ENCODE measurements at places on chromosomes 7 and 10.

GRCh38 chr10:78765726-78766335 is 302.9 kb upstream of the ZMIZ1 start:
- DNase-seq: no peak

- peak; percentile 44 for DNase-seq
Measured at GRCh38 chr10:114103284-114103683, 59.6 kb downstream of the ADRB1 start.

DNA sequence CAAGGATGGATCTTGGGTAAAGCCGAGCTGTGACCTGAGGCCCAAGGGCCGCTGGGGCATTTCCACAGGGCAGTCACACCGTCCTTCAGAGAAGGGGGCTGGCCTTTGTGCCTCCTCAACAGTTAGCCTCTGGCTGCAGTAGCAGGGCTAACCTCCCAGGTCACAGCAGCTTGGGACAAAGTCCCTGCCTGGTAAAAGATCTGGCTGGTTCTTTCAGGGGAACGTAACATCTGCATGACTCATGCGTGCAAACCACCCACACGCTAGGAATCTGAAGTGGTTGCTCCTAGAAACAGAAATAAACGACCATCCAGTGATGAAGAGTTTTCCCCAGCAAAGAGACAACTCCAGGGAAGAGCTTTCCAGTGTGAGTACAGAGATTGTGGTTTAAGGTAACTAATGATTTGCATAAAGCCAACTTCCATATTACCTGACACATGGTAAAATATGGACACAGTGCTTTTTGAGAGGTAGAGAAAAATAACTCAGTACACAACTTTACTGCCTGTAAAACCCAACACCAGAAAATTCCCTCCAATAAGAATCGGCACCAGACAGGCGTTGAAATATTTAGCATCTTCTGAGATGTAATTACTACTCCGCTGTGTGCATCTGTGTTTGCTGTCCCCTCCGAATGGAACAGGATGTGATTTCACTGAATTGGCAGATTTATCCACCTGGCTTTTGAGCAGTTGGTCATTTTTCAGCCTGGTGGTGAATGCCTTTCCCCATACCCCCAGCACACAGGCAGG is 84.9 kb upstream of the ADRB1 start:
- no peak for DNase-seq

DNA sequence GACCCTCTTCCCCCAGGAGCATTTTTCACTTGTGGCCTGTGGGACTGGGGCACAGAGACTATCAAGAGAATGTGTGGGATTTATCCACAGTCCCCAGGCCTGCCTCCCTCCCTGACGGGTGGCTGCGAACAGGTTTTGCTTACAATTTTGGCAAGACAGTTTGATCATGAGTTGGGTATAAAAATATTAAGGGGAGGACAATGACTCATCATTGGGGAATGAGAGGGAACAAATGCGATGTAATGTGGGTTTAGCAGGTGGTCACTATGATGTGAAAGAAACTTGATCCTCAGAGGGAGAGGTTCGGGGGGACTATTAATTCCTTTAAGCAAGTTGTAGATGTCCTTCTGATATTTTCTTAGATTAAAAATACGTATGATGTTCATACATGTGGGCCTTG is 52.2 kb downstream of the EMX2 start:
- DNase-seq: no peak

DNA sequence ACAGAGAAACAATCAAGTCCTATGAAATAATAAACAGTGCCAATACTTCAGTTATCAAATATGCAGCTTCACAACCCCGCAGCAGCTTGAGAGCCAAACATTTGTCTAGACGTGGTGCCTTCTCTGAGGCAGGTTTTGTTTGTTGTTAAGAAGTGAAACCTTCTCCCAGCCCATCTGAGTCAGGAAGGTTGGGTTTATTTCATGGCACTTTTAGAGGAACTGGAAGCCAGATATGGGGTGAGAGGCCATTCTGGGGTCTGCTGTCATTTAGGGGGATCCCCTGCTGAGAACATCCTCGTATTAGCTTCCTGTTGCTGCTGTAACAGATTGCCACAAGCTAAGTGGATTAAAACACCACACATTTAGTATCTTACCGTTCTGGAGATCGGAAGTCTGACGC is 113.6 kb downstream of the GRK5 start:
- no peak for DNase-seq

DNA sequence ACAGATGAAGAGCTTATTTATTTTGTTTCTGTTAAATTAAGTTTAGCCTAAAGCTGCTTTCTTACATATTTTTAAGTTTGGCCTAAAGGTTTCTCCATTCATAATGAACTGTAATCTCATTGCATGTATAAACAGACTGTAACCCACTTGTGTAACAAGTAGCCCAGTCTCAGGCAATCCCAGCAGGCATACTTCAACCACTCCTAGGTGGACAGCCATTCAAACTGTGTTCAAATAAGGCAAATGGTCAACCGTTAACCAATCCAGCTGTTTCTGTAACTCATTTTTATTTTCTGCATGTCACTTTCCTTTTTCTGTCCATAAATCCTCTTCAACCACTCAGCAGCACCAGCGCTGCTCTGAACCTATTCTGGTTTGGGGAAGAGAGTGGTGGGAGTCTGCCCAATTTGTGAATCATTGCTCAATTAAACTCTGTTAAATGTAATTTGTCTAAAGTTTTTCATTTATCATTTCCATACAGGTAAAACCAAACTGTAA is 35.9 kb downstream of the PHYHIPL start:
- DNase-seq: no peak

- no peak for DNase-seq
Measured at GRCh38 chr7:156614434-156615264, 25.9 kb upstream of the RNF32 start.

DNA sequence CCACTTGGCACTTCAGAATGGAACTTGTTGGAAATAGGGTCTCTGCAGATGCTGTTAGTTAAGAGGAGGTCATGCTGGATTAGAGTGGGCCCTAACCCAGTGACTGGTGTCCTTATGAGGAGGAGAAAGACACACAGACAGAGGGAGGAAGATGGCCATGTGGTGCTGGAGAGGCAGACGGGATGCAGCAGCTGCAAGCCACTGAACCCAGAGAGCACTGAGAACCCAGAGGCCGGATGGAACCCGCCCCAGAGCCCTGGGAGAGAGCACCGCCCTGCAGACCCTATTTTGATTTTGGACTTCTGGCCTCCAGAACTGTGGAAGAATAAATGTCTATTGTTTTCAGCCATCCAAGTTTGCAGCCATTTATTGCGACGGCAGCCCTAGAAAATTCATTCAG is 58.0 kb upstream of the EBF3 start:
- DNase-seq: no peak

DNA sequence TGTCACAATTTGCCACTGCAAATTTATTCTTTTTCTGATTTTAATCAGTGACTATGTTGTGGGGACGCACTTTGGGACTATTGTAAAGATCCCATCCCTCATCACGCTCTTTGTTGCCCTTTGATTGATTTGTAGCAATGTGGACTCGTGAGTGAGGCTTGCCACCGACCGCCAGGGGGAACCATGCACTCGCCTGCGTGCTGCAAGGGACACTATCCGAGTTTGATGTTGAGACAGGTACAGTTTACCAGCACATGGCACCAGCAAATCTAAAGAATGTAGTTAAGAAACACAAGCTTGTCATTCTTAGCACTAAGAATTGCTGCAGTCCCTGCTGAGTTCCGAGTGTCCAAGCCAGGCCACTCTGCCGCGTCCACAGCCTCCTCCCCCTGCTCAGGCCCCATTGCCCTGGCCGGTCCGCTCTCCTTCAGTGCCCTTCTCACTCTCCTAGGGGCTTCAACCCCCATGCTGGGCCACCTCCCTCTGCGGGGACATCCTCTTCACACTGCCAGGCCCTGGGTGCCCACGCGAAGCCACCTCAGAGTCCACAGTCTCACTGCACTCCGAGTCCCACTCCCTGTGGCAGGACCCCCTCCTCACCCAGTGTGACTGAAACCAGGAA is 2.0 kb upstream of the SFTPA2 start:
- DNase-seq: peak; percentile 59

GRCh38 chr10:44281089-44281613 is 103.7 kb downstream of the CXCL12 start:
- DNase-seq: no peak

DNA sequence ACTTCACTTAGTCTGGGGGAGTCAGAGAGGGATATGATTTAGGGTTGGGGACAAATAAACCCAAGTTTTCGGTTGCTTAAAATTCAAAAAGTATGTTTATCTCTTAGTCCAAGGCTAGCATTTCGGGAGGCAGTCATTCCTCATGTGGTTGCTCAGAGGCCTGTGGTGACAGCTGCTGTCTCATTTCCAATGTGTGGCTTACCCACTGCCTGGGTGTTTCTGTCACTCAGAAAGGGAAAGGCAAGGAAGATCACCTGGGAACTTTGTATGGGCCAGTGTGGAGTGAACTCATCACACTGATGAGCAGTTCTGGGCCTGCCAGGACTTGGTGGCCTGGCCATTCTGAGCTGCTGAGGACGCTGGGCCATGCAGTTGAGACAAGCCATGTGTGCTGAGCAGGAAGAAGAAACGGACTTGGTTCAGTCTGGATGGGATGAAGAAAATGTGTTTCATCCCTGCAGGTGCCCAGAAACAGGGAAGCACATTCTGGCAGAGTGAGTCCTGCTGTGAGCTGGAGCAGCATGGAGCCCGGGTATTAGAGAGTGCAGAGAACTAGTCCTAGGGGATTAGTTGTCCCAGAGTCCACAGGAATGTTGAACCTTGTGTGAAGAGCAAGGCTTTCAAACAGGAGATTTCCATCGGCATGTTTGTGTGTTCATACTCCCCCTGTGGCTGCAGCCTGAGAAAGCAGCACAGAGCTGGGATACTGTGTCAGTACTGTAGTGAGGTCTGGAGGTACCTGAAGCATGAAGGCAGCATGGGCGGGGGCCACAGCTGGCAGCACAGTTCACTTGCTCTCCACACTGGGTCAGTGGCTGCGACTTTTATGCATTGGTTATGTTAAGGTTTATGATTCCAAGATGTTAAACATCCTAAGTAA is 211.1 kb upstream of the IGFBP3 start:
- DNase-seq: no peak

DNA sequence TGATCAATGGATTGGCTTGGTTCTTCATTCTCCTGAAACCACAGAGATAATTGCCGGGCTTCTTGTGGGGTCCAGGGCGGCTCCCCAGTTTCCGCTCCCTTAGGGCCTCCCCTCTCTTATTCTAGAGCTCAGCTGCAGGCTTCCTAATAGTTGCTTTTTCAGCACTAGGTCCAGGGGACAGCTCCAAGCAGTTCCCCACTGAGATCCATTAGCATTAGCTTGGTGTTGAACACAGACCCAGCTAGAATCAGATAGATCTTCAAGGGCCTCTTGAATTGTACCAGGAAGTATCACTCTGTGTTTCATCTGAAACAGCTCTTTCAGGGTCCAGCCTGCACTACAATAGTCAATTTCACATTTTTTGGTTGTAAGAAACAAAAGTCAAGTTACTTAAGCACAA is 238.7 kb downstream of the SEC23IP start:
- DNase-seq: peak; percentile 75

DNA sequence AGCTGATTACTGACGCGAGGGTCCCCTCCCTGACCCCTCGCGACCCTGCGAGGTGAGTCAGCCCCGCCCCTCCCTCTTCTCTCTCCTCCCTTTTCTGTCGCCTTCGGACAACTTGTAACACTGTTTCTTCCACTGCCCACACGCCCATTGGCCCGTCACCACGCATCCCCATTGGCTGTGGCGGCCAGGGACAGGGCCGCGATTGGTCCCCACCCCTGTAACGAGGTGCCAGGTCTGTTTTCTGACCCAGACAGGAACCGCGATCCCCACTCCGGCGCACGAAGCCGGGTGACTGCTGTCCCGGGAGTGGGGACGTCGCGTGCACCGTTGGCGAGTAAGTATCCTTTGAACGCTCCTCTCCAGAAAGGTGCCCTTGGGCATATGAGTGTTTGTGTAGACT is at the start of gene STRA8:
Gene STRA8 (plus strand): TSS at position 269 of the 400 bp plus-strand sequence. CDS start 6,687 bp downstream, outside the sequence.
- no peak for DNase-seq

GRCh38 chr7:54877683-54878082 is 118.7 kb upstream of the SEC61G start:
- DNase-seq: no peak

DNA sequence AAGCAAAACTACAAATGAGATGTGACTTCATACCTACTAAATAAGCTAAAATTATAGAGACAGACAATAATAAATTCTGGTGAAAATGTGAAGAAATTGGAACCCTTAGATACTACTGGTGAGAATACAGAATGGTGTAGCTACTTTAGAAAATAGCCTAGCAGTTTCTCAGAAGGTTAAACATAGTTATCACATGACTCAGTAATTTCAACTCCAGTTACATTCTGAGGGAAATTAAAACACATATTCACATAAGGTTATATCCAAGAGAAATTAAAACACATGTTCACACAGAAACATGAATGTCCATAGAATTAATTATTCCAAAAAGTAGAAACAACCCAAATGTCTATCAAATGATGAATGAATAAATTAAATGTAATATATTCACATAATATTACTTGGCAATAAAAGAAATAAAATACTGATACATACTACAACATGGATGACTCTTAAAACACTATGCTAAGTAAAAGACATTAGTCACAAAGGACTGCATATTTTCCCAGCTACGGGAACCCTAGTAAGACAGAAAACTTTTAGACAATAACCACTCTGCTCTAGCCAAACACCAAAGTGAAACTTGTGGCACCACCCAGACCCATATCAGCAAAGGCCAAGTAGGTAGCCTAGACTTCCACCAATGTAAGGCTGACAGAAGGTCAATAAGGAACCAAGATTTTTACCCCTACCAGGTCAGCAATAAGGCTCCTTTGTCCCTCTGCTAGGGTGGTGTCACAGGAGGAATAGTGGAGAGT is 25.1 kb downstream of the SLC25A40 start:
- DNase-seq: no peak

DNA sequence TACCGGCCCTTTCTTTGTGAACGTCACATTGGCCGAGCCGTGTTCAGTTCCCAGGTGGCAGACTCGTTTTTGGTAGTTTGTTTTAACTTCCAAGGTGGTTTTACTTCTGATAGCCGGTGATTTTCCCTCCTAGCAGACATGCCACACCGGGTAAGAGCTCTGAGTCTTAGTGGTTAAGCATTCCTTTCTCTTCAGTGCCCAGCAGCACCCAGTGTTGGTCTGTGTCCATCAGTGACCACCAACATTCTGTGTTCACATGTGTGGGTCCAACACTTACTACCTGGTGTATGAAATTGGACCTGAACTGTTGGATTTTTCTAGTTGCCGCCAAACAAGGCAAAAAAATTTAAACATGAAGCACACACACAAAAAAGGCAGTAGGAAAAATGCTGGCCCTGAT is 9.9 kb upstream of the CSGALNACT2 start:
- DNase-seq: no peak

- no peak for DNase-seq
Measured at GRCh38 chr7:122643250-122643649, 55.7 kb downstream of the RNF133 start.

DNA sequence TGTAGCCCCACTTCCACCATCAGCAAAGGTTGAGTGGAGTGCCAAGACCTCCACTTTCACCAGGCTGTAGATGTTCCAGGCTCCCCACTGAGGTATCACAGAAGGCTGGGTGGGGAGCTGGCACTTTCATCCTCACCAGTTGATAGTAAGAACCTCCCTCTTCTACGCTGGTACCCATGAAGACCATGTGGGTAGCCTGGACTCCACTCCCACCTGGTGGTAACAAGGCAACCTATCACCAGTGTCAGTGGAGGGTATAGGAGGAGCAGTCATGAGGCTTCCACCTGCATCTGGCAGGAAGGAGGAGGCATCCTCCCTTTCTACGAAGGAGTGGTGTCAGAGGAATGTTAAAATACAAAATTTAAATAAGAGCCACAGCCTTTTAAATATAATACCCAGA is 4.4 kb downstream of the SMIM30 start:
- no peak for DNase-seq

Measured in renal cortex interstitium (tissue), 15 donors.